ENCODE measurements at places on chromosomes 4 and X.
A peak's percentile ranks its signal among the peaks of the same experiment; 100 is the strongest.

- no peak for DNase-seq
These were observed 449.8 kb downstream of the INPP4B start for GRCh38 chr4:142396279-142396678.

GRCh38 chr4:13464973-13465372, 19.2 kb downstream of the RAB28 start:
- DNase-seq = no peak

- DNase-seq = peak; percentile 32
These were observed 147.2 kb upstream of the BCOR start for GRCh38 chrX:40244980-40245379.

DNA sequence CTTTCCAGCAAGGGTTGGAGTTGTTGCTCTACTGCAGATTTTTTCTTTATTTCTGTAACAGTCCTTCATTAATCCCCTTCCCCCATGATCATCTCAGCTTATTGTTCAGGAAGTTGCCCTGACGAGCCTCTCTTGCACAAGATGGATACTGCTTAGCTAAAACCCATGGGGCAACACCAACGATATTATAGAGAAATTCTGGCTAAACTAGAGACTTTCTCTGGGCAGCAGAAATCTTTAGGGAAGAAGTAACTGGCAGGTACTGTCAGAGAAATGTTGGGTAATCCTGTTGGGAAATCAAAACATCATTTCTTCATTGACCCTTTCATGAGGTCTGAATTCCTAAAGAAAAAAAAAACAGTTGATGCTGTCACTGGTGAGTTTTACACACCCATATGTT, 921.3 kb downstream of the NLGN4X start:
- DNase-seq = no peak

DNA sequence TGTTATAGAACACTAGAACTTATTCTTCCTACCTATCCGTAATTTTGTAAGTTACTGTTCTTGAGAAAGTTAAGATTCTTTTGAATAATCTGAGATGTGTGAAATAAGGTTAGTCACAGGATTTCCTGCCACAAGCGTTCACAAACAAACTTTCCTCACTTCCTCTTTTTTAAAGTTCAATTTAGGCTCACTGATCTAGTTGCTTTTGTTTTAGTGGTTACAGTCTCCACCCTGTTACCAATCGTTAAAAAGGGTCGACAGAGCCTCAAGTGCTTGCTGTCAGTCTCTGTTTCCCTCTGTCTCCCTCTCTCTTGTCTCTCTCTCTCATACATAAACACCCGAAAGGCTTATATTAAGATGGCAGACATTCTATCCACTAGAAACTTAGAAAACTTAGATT, 35.9 kb upstream of the STK26 start:
- DNase-seq = peak; percentile 28

GRCh38 chr4:97548943-97549583, 594.2 kb downstream of the STPG2 start:
- DNase-seq = no peak

GRCh38 chr4:71081192-71081591, 87.7 kb downstream of the DCK start:
- DNase-seq = no peak

- DNase-seq = no peak
These were observed 259.8 kb upstream of the CLNK start for GRCh38 chr4:10944321-10944720.

- DNase-seq = no peak
These were observed 81.4 kb upstream of the IGFBP7 start for GRCh38 chr4:57191523-57192034.

- DNase-seq = no peak
These were observed 25.2 kb downstream of the WDR44 start for GRCh38 chrX:118370921-118371624.

DNA sequence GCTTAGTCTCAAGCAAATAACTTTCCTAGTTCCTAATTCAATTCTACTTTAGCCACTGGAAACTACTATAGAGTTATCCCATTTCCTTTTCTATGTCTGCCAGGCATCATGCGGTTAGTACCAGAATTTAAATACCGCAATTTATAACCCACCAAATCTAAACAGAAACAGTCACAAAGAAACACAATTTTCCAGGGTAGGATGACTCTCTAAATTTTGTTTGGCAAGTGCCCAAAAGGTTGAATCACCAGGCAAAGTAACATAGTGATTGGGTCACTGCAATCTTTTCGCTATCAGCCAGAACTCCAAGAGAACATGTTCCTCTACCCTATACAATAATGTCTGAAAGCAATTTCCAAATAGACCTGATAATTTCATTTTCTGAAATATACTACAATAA, 240.2 kb upstream of the GRIA3 start:
- DNase-seq = no peak

- peak; percentile 32 for DNase-seq
These were observed 30.7 kb downstream of the ARHGEF9 start for GRCh38 chrX:63754136-63754859.

Data from activated naive CD4-positive, alpha-beta T cell treated with anti-CD3 and anti-CD28 coated beads for 36 hours (primary cell).